G401 (cell line): ENCODE measurements at places on chromosomes 4 and X. TPM values are rescaled to one million over a fixed set of nuclear protein-coding genes. Genes with fewer than 3 reads are reported as not detected.

ZNF718 gene
- total RNA-seq = 8.3 and 9.8 TPM in 2 replicates

HELT gene
- total RNA-seq = not detected in 2 replicates

DNA sequence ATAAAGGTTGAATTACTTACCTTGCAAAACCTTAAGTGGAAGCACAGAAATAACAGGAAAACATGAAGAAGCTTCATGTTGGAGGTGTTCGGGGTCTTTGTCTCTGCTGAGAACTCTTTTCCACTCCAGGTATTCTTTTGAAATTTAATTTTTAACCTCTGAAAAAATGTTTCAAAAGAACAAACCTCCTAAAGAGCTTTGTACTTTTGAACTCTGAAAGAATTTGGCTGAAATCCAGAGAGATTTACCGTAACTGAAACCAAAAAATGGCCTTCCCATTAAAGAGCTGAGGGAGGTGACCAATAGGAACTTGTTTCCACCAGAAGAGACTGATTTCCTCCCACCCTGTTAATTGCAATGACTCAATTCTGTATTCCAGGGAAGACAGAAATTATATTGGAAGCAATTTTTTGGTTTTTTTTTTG, at the start of gene CFI:
TSS of gene CFI (minus strand) at position 105 of the 425 bp plus-strand sequence. CDS start at position 77, 28 bp downstream.
- no peak for DNase-seq

GRCh38 chr4:189835505-189835904, 105.2 kb upstream of the FRG1 start:
- DNase-seq = no peak

GRCh38 chrX:10423716-10424115, 196.7 kb downstream of the MID1 start:
- DNase-seq = no peak
